ENCODE measurements at places on chromosomes 12 and 14.

GRCh38 chr14:20907214-20907613 is 16.0 kb downstream of the RNASE3 start:
- no peak for DNase-seq

GRCh38 chr12:15601210-15601800 is 187.9 kb downstream of the EPS8 start:
- DNase-seq = peak; percentile 89

DNA sequence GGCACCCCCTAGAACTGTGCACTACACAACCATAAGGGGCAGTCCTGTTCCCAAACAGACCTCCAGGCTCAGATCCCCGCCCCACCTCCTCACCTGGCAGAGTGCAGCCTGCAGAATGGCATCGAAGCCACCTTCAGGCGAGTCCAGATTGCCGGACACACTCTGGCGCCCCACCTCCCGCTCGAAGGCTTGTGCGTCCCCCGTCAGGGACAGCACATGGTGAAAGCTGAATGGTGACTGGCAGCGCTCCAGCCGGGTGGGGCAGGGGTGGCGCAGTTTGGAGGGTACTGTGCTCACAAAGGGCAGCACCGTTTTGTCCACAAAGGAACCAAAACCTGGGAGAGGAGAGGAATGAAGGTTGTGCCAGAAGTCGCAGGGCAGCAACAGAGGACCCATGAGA is 10.6 kb downstream of the ITGB7 start:
- no peak for DNase-seq

GRCh38 chr14:90558983-90559590 is 162.3 kb downstream of the CALM1 start:
- DNase-seq = no peak
